ENCODE measurements at places on chromosomes 11 and 22. TPM values are rescaled to one million over a fixed set of nuclear protein-coding genes. Genes with fewer than 3 reads are reported as not detected.

DNA sequence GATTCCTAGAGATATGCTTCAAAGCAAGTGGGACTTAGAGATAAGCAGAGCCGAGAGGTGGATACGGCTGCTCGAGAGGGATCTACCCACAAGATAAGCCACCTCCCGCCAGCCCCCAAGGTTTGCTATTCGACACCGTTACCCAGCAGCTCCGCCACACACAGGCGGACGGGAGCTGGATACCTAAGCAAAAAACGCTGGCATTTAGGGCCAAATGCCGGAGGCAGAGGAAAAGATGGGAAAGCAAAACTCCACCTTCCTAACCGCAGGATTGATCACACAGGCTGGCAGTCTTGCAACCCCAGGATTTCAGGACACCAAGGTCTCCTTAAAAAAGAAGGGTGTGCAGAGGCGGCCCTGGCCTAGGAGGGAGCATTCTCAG is 709 bp downstream of the FTH1 start:
- peak; percentile 48 for DNase-seq

- no peak for DNase-seq
These were observed 126.5 kb downstream of the SPATA19 start for GRCh38 chr11:133718831-133719230.

- no peak for DNase-seq
These were observed 5.0 kb upstream of the PTPMT1 start for GRCh38 chr11:47560426-47560825.

CALCA gene
- total RNA-seq: not detected

FOLR1 gene
- not detected for total RNA-seq

- DNase-seq: no peak
These were observed 39.5 kb downstream of the XRRA1 start for GRCh38 chr11:74909385-74909784.

GAS2L1 gene
- total RNA-seq: 47.1 TPM

DNA sequence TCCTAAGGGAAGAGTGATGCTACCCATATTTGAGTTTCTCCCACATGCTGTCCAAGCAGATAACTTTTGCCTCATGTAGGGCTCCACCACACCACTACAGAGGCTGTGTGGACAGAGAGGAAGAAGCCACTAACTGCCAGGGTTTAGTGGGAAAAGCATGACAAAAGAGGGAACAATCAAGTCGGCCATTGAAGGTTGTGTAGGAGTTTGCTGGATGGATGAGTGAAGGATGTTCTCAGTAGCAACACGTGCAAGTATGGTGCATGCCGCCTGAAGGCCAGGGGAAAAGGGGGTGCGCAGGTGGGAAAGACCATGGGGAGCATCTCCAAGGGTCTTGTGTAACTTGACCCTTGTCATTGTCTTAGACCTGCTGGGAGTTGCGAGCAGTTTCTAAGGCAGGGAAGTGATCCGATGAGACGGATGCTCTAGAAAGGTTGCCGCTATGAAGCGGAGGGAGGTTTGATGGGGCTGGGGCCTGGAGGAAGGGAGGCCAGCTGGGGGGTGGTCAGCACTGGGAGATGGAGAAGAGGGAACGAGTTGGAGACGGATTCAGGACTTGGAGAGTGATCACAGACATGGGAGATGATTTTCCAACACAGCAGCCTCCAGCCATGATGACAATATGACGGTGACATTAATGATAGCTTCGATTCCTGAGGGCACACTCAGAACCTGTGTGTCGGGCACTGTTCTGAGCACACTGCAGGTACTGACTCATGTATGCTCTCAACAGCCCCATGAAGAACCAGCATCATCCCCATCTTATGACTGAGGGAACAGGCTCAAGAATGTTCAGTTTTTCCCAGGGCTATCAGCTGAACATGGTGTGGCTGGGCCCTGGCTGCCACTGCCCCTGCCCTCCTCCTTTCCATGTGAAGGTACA is 53.7 kb downstream of the CD6 start:
- no peak for DNase-seq

DNA sequence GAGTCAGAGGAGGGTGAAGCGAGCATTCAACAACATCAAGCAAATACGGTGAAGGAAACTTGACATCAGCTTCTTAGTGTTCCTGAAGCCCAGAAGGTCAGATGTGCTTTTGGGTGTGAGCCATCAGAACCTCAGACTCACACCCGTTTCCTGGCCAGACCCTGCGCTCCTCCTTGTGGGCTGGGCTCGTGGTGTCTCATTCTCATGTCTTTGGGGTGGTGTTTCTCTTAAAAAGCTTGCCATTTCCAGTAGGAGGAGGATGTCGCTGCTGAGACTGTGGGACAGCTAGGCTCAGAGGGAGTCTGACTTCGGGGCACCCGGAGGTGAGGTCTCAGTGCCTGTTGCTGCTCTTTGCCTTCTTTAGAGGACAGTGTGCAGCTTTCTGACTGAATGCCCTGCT is 24.2 kb downstream of the PPFIBP2 start:
- no peak for DNase-seq

DNA sequence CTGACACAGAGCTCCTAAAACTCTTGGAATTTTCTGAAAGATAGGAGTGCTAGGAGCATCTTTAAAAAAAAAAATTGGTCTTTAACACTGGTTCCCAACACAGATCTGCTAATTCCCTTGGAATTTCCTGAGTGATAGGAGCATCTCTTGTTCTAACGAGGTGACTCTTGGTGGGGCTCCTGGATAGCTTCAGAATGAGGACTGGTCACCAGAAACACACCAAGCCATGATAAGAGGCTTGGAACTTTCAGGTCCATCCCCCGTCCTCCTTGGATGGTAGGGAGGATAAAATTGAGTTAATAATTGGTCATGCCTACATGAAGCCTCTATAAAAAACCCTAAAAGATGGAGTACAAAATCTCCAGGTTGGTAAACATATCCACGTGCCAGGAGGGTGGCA is 64.5 kb upstream of the LDLRAD3 start:
- DNase-seq: no peak

- DNase-seq: no peak
These were observed 100.3 kb downstream of the GUCY1A2 start for GRCh38 chr11:106917973-106918372.

All from LHCN-M2 (cell line).